RWPE1 (cell line): ENCODE measurements at places on chromosomes 1 and 21.

- DNase-seq, result no peak
Measured at GRCh38 chr1:107379826-107380225, 239.0 kb downstream of the NTNG1 start.

DNA sequence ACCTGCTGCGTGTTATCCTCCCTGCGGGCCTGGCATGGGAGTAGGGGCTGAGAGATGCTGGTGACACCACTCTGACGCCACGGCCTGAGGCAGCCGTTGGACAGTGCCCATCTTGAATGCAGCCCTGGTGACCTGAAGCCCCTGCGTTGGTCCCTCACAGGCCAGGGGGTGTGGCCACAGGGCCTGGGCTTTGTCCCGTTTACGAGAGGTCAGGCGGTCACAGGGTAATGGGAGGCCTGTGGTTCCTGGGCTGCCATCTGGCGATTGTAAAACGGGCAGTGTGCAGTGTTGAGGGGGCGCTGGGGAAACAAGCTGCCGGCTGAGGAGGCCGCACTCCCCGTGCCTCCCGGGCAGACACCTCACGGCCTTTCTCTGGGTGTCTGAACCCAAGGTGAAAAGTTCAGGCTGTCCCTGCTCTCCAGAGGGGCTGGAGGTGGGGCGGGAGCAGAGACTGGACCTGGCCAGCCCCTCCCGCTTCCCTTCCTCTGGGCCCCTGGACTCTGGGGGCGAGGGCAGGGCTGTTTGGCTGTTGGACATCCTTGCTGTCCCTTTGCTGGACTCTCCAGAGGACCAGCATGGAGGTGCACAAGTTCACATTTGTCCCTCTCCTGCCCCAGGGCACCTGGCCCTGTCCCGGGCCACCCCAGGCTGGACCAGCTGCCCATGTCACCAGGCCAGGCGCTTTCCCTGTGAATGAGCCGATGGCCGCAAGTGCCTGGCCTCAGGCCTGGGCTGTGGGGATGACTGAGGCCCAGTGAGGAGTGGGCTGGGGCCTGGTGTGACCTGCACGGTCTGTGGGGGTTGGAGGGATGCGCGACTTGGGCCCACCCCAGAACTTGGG is 42.4 kb downstream of the SKI start:
- no peak for DNase-seq

- no peak for DNase-seq
Measured at GRCh38 chr1:119941392-119941791, 45.1 kb upstream of the ADAM30 start.

DNA sequence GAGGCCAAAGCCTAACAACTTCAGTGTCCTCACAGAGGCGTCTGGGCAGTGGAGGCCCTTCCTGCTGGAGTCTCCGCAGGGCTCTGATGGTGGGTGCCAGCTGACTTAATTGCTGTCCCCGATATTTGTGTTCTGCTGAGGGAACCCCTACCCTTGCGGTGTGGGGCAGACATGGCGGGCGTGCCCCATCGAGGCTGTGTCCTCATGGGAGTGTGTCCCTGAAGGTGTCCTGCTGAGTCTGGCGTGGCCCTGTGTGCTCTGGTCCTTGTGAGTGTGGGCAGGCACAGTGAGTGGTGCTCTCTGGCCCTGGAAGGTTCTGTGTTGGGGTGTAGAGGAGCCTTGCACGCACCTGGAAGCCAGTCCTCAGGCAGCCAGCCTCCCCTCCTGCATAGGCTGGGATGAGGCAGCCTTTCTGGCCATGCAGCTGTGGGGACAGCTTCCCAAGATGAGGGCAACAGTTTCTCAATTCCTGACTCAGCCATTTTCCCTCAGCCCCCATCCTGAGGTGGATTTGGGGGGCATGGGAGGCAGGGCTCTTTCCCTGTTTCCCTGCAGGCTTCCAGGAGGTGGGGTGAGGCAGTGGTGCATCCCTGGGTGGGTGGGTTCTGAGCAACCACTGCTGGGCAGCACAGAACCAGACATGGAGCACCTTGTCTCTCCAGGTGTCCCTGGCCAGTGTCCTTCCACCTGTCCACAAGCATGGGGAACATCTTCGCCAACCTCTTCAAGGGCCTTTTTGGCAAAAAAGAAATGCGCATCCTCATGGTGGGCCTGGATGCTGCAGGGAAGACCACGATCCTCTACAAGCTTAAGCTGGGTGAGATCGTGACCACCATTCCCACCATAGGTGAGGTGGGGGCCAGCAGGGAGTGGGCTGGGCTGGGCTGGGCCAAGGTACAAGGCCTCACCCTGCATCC is 6.5 kb downstream of the C1orf35 start:
- DNase-seq, result no peak

- no peak for DNase-seq
Measured at GRCh38 chr1:14740016-14740415, 141.5 kb downstream of the KAZN start.

GRCh38 chr1:25430967-25431881 is 527 bp downstream of the MACO1 start:
- DNase-seq, result no peak

DNA sequence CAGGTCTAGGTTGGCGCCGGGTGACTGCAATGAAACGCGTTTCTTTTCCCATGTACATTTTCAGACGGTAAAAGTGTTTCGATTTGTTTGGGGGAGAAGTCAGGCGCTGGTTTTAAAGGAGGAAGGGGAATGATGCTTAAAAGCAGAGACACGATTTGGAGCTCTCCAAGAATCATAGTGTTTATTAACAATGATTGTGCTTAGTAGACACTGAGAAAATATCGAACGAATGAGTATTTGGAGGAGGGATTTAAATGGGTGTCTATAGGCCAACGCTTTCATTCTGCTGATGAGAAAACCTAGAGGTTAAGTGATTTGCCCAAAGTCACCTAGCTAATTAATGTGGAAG is 36.9 kb upstream of the JAK1 start:
- DNase-seq, result no peak

GRCh38 chr21:16534408-16535101 is 804.8 kb downstream of the USP25 start:
- no peak for DNase-seq

GRCh38 chr1:7228252-7228961 is 443.2 kb downstream of the CAMTA1 start:
- no peak for DNase-seq
